Stimulated activated CD8-positive, alpha-beta memory T cell treated with anti-CD3 and anti-CD28 coated beads, Interleukin-7, amount 100 ng/mL, for 1 hour (primary cell): ENCODE measurements at places on chromosomes 1 and 21.

DNA sequence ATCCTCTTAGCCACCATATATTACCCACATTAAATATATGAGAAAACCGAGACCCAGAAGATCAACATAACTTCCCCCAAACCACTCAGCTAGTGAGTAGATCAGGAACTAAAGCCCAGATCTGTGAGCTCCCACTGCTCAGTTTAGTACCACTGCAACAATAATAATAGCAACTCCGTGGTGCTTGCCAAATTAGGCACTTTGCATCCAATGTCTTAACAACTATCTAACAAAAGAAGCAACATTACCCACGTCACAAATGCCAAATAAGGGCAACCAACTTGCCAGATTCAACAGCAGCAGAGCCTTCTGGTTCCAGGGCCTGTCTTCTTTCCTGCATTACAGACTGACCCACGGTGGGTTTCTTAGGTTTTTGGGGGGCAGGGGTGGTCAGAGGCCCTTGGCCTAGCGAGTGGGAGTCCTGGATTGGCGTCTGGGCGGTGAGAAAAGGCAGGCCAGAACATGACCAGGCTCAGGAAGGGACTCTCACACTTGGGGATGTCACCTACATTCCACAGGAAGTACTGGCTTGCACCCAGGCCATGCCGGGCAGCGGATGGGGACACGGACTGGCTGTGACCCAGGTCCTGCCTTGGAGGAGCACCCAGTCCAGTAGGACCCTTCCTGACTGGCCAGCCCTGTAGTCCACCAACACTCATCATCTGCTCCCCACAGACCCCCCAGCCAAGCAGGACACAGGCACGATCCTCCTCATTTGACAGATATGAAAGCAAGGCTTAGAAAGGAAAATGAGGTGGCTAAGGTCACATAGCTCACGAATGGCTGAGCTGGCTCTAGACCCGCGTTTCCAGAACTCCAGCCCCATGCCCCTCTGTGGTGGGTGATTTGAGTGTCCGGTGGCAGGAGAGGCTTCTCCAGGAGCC lies 4.6 kb downstream of the HCRTR1 start:
- DNase-seq = no peak

GRCh38 chr1:234221601-234222000 lies 151.7 kb upstream of the COA6 start:
- DNase-seq = no peak

GRCh38 chr1:225413708-225414375 lies 14.0 kb downstream of the LBR start:
- DNase-seq = no peak

DNA sequence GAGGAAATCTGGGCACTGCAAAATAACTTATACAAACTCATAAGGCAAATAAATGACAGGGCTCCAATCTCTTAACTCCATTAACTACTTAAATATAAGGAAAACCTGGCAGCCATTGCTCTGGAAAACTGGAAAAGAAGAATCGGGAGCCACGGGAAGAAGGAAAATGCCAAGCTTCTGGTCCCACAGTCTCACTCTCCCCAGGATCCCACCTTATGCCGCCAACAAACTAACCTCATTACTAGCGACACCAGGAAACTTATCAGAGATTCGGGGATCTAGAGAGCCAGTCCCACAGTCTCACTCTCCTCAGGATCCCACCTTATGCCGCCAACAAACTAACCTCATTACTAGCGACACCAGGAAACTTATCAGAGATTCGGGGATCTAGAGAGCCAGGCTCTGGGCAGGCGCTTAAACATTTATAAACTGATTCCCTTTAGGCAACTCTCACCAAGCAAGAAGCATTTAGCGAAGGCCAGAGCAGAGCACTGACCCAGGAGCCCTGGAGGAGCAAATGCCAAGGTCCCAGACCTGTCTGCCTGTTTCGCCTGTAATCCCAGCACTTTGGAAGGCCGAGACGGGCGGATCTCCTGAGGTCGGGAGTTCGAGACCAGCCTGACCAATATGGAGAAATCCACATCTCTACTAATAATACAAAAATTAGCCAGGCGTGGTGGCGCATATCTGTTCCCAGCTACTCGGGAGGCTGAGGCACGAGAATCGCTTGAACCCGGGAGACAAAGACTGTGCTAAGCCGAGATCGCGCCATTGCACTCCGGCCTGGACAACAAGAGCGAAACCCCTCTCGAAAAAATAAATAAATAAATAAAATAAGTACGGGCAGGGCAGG lies 720 bp downstream of the PSMB2 start:
- DNase-seq = no peak

DNA sequence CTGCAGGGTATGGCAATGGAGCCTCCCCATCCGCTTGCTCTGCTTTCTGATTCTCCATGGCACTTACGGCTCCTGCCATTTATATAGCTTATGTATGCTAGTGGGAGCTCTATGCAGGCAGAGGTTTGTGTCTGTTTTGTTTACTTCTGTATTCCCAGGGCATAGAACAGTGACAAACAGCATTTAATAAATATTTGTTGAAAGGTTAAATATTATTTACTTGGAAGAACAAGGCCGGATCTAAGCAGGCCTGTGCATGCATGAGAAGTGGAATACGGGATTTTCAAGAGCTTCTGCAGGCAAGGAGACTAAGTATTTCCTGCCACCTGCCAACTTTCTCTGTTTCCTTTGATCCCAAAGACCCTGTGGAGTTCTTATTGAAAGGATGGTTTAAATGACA lies 90.7 kb downstream of the XCL2 start:
- no peak for DNase-seq

- DNase-seq = no peak
Measured at GRCh38 chr1:3963554-3963953, 63.5 kb upstream of the C1orf174 start.

- no peak for DNase-seq
Measured at GRCh38 chr1:203644661-203645510, 18.3 kb downstream of the ATP2B4 start.
